ENCODE measurements at places on chromosomes 3 and 15.

DNA sequence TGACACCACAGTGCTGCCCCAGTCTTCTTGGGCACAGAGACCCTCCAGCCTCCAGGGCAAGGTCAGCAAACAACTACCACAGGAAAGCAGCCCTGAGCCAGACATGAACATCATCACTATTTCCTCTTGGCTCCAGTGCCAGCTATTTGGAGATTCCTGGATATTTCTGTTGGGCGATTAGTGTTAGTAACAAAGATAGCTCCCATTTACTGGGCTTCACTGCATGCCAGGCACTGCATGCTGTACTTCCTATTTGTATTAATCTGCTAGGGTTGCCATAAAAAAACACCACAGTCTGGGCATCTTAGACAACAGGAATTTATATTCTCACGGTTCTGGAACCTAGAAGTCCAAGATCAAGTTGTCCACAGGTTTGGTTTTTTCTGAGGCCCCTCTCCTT is 255.1 kb upstream of the STT3B start:
- DNase-seq = no peak

DNA sequence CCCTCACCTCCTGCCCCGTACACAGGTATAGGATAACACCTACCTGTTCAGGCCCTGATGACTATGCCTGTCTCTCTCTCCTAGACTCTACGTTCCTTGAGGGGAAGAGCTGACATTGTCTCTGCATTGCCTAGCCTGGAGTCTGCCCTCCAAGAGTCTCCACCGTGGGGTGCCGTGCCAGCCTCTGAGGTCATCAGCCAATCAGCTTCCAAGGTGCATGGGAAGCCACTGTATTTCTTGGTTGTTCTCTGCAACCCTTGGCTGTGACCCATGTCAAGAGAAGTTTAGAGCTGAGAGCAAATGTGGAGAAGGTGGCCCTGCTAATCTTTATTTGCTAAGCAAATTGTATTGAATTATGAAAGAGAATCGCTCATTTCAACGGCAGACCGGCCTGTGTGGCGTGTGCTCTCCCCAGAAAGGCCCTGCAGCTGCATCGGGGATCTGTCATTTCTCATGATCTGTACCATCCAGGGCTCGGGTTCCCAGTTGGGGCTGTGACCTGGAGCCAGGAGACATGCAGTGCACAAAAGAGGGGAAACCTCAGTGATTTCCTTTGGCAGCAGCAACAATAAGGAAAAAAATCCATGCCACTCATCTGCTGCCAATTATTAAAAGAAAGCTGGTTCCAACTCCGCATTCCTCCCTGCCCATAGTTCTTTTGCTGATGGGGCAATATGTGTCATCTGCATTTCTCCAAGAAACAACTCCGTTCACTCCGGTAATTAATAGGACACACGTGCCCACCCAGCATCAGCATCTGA is 182.2 kb downstream of the MEGF11 start:
- no peak for DNase-seq

DNA sequence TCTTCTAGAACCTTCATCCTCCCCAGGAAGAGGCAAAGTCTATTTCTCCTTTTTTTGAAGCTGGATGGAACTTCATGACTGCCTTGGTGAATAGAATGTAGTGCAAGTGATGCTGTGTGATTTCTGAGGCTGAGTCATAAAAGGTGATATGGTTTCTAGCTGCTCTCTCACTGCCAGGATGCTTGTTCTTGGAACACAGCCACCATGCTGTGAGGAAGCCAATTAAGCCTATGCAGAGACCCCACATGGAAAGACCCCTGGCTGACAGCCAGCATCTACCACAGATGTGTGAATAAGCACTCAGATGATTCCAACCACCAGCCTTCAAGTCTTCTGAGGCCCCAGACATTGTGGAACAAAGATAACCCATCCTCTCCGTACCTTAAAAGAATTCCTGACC is 57.0 kb downstream of the ISL2 start:
- DNase-seq = no peak

GRCh38 chr3:76550522-76551201 is 489.2 kb upstream of the ROBO2 start:
- no peak for DNase-seq

DNA sequence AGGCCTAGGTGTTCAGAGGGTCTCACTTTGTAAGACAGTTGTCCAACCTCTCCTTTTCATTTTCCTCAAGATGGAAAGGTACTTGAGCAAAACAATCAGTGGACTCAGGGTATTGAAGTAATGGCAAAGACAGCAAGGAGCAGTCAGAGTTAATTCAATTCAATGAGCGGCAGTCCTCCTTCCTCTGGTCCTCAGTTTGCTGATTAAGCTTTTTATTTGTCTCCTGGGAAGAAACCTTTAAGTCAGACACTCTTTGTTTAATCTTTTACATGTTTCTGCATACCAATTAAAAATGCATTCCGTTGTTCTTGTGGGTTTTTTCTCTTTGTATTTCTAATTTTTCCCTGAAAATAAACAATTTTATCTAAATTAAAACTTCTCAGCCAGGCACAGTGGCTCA is 18.9 kb upstream of the ALDH1L1 start:
- DNase-seq = no peak

- no peak for DNase-seq
These were observed 36.4 kb downstream of the TAMM41 start for GRCh38 chr3:11810276-11810675.

DNA sequence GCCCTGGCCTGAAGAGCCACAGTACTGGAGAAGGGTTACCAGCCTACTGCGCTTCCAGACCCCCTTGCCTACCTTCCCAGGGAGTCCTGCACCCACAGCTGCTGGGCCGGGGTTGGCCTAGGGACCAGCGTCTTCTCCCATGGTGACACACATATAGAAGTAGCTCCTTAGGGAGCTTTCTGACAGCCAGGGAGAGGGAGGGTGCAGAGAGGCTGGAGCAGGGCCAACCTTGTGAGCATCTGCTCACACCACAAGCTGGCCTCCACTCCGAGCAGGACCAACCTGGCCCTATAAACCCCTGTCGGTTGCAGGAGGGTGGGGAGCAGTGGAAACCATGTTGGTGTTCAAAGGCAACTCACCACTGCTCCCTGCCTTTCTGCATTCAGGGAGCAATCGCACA is 35.2 kb downstream of the SRPRB start:
- no peak for DNase-seq

GRCh38 chr15:69107025-69107620 is 53.3 kb upstream of the GLCE start:
- DNase-seq = no peak

DNA sequence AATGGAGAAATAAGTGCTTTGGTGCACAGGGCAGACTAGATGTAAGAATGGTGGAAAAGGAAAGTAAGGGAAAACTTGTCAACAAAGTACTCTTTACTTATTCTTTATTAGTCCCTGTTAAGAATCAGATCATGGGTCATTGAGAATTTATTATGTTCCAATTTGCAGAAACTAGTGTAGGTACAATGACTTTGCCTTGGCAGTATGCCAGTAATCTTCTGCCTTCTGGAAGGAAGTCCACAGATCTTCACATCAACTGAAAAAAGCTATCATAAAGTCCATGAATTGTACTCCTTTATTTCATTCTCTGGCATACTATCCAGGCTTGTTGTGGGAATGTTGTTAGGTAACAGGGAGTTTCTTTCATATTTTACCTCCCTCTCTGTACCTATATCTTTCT is 88.2 kb upstream of the FLNB start:
- DNase-seq = no peak

DNA sequence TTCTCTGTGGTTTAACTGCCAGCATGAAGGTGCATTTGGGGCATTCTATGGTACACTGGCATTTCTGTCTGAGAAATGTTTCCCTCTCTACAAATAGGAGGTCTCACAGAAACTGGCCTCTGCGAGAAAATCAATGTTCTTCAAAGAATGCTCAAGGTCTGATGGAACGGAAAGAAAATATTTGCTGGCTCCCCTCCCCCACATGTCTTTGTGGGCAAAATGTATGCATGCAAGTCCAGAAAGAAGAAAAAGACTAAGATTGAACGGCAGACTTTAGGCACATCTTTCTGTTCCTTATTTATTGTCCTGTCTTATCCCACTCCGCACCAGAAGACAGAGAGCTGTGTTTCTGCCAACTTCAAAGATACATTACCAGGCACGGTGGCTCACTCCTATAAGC is 83.9 kb upstream of the PSMD6 start:
- DNase-seq = no peak

DNA sequence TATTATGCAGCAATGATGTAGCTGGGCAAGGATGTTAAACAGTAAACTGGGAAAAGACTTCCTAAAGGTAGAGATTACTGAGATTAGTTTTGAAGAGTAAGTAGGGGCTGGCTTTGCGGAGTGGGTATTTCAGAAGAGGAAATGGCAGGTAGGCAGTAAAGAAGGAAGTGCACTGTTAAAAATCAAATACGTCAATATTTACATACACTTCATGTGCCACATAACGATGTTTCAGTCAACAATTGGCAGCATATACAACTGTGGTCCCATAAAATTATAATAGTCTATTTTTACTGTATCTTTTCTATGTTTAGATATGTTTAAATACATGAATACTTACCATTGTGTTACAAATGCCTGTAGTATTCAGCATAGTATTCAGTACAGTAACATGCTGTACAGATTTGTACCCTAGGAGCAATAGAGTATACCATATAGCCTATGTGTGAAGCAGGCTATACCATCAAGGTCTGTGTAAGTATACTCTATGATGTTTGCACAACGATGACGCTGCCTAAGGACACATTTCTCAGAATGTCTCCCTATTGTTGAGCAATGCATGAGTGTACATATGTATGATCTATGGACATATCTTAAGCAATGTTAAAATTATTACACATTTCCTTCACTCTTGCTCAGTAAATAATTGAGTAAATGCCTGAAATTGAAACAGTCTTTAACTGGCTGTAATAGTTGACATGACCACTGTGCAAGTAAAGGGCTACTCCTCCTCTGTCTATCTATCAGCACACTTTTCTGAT is 196.7 kb downstream of the ISL2 start:
- DNase-seq = no peak

DNA sequence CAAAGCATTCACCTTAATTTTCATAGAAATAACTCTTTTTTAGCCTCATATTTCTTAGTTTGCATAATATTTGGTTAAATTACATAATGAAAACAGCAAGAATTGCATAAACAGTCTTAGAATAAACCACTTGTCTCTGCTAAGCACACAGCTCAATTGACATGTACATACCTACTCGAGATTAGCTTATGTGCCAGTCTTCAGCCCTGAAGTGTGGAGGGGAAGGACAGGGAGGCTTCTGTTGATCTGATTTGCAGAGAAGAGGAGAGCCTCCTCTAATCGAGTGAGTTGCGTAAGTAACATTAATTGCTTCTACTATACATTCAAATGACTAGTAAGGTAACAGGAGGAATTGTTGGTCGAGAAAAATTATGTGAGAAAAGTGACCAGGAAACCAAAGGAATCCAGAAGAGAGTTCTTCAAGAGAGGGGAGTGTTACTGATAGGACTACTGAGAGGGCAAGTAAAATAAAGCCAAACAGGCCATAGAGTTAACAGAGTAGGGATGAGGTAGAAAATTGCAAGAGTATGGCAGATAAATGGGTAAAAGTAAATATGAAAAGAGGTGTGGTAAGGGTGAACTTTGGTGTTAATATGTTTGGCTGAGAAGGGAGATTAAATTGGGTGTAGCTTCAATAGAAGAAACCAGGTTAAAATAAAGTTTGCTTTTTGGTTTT is 7.1 kb upstream of the GOLIM4 start:
- DNase-seq = no peak

DNA sequence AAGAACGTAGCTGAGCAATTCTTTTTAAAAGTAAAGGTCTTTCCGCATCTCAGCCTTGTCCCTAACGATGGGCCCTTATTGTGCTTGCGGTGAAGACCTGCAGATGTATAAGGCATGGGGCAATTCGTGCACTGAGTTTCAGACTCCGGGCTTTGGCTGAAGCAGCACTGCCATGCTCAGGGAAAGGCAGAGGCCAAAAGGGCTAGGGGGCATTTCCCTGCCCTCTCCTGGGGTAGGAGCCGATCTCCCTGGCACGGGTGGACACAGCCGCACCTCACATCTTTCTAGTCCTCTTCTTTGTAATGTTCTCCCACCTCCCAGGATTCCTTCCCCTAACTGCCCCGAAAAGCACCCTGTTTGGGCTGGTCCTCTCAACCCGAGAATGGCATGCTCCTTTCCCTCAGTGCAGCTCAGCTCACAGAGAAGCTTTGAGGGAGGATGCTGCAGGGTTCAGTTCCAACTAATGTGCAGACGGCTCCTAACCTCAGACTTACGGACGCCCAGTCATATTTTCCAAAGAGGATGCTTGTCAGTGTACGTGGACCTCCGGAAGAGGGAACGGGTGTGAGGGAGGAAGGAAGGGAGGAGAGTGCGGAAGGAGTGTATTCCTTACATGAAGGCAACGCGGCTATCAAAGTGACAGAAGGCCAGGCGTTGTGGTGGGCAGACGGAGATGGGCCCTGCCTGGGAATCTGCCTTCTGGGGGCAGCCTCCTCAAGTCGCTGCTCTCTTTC is 61.2 kb downstream of the SYNM start:
- no peak for DNase-seq

DNA sequence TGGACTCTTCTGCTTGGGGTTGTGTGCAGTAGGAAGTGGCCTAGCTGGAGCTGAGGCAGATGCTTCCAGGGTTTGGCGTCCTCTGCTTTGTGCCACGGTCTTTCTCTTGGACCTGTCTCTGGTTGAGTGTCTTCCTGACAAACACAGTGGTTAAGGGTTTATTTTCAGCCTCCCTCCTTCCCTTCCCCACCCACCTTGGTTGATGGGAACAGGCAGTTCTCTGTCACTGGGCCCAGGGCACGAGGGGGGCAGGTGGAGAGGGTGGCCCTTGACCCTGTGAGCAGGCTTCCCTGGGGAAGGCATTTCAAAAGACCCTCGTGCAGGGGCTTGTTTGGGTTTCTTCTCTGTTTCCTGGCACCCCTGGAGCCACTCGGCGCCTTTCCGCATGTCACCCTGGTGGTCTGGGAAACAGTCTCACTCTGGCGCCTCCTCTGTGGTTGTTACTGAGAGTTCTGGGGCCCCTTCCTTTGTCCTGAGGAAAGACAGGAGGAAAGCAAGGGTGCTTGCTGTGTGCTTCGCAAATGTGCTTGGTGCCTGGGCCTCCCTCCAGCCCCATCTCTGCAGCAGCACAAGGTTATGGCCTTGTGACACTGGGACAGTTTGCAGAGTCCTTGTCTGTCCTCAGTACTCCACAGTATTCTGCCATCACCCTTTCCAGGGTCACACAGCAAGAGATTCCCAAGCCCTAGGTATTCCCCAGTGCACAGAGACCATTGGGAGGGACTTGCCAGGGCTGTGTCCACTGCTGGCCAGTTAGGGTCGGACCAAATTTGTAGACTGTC is 10.3 kb upstream of the STAB1 start:
- no peak for DNase-seq

DNA sequence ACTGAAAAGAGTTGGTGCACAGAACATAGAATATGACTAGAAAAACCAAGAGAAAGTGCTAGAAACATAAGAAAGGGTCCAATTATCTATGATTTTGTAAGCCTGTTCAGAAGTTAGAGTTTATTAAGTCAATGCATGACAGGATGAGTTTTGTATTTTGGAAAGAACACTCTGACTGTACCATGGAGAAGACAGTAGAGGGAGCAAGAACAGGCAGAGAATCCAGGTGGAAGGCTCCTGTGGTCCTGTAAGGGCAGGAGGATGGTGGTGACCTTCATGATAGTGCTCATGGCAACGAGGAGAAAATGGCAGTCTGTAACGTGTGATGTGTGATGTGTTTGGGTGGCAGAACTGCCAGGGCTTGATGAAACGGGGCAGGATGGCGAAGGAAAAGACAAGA is 249.1 kb downstream of the CTNNB1 start:
- no peak for DNase-seq

Data from GM13977 (cell line).